ENCODE measurements at places on chromosomes 6 and 20. TPM values are rescaled to one million over a fixed set of nuclear protein-coding genes. Genes with fewer than 3 reads are reported as not detected.

CUL7 gene
- 15.0 TPM for total RNA-seq

DNA sequence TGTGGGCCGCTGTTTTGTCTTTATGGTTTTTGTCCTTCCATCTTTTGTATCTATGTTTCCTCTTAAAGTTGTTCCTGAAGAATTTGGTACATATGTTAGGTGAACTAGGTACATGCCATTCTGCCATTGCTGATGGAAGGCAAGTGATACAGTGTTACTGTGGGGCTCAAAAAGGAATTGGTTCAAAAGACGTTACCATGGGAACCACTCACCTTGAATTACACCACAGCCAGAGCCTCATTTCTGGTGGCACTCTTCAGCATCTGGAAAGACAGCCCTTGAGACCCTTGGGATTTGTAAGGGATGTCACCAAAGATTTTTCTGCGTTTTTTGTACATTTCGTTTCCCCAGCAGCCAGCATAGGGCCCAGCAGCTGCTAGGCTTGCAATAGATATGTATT is 31.9 kb downstream of the TMEM181 start:
- no peak for DNase-seq

LIN28B gene
- total RNA-seq: 0.19 TPM

DNA sequence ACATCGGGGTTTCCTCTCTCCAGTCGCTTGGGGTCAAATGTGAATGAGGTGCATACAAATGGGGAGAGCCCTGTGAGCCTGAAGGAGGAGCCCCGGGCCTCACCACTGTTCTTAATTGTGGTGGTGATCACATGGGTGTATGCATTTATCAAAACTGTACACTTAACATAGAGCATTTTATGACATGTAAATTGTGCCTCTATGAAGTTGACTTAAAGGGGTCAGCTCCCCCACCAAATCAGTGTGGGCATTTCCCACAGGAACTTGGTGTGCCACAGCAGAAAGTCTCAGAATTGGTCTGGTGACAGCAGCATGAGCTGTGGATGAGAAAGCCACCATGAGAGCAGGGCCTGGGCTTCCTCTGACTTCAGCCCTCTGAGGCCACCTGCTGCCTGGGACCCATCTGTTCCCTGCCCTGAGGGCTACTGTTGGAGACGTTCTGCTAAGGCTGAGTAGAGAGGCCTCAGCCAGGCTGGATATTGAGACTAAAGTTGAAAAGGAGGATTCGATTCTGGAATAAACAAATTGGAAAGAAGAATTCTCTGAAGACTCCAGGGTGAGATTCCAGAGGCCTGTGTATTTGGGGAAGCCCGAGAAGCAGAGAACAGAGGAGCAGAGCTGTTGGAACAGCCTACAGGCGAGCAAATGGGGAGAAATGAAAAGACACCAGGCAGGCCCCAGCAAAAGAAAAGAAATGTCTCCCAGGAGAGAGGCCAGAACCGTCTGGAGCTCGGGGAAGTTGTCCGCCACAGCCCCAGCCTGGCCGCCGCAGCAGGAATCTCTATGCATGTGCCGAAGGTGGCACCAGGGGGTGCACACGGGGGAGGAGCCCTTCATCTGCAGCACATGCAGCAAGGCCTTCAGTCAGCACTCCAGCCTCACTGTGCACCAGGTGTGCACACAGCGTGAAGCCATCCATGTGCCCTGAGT is 37.6 kb upstream of the XRN2 start:
- no peak for DNase-seq

DNA sequence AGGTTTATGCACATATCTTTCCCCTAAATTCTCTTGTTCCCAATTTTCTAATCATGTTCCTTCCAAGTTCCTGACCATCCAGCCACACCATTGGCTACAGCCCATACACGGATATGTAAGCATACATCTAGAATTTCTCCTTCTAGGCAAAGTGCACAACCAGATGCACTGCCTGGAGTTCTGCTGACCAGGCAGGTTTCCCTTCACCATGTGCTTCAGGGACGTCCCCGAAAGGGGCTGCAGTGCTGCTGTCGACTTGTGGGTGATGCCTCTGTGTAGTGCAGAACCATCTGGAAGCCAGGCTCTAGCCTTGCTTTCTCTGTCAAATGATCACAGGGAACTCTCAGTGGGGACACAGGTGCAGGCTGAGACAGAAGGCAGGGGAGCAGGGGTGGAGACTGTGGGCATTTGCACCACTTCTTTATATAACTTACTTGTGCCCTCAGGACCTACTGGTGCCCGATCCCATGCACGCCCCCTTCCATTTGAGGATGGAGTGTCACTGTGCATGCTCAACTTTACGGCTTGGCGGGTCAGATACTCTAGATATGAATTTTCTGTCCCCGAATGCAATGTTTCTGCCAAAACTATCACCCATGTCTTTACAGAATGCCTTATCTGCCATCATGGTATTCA is 37.5 kb upstream of the SMOC2 start:
- no peak for DNase-seq
